NB4 (cell line): ENCODE measurements at places on chromosomes 1 and 21.

DNA sequence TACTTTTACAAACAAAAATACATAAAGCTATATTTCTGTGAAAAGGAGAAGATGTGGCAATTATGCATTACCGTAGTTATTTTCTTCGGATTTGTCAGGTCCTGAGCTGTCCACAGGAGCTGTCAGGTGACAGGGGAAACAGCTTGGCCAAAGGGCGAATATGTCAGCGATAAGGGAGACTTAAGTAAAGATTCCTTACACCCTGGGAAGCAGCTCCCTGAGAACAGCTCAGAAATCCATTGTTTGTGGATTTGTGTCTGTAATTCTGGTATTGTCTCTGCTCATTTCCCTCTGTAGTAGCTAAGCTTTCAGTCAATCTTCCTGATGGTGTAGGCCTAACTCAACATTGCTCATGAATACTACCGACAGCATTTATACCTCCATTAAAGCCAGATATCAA is 7.1 kb upstream of the CD34 start:
- DNase-seq = no peak

DNA sequence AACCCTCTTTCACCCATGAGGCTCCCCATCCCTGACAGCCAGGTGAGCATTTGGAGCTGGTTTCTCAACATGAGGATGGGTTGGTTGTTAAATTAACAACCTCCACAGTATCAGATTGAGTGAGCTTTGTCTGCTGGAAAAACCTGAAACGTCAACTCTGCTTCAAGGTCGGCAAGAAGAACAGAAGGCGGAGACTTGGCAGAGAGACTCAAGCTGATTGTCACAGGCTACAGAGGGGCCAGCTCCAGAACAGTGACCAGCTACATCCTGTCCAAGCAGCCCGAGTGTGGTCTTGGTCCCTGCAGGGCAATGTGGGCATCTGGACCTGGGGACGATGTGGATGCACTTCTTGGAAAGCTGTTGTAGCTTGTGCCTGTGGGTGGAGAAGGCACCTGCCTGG is 36.6 kb upstream of the TMEM51 start:
- no peak for DNase-seq

DNA sequence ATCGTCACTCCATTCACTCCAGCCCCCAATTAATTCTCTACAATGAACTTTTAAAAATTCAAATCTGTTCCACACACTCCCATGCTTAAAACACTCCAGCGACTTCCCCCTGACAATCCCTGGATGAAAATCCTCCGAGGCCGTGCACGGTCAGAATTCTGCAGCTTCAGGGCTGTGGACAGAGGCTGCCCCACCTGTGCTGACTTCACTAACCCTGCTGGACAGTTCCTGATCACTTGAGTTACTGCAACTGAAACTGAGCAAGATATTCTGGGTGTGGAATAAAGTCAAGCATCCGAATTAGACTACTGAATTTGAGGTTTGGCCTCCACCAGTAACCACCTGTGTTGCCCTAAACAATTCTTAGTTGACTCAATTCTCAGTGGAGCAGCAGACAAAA is 1.0 kb upstream of the JAK1 start:
- DNase-seq = no peak

DNA sequence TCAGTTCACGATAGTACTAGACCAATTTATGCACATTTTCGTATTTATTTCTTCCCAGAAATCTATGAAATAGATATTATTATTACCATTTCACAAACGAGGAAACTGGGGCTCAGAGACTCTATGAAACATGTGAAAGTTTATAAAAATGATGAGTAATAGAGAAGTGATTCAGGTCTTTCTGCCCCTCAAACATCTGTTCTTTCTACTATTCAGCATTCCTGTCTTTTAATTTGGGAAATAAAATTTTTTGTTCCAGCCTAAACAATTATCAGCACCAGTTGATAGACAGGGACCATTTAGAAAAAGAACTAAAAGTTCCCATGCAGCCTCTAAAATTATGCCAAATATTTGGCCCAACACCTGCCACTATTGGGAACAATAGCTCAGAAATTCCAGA is 585.1 kb downstream of the PTPRC start:
- DNase-seq = no peak

DNA sequence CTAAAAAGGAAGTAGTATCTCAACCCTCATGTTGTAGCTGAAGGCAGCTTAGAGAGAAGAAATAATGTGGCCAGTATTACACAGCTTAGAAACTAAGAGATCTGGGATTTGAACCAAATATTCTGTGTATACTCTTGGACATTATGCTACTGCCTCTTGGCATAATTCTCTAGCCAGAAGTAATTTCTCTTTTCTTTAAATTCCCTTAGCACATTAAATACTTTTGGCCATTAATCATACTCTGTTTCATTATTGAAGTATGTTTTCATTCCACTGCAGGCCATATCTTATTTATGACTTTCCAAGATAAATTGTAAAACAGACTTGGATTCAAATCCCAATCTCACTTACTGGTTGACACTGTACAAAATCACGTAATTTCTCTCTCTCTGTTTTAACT is 181.3 kb upstream of the SPAG17 start:
- no peak for DNase-seq

- peak; percentile 4 for DNase-seq
Measured at GRCh38 chr21:32884062-32884461, 112.5 kb upstream of the PAXBP1 start.

DNA sequence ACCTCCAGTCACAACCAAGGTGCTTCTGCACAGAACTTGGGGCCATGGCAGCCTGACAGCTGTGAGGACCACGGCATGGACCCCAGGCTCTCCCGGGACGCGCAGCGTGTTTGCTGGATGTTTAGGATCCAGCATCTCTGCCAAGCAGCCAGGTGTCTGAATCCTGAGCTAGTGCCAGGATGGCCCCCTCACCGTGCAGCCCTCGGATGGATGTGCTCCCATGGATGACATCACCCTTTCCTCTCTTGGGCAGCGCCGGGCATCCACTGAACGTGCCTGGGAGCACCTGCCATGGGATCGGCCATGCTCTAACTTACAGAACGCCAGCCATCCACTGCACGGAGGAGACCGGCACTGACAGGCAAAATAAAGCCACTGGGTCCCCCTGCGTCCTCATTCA is 53.9 kb downstream of the PRDM15 start:
- no peak for DNase-seq

GRCh38 chr1:174682419-174683008 is 234.8 kb downstream of the GPR52 start:
- no peak for DNase-seq

GRCh38 chr21:31730712-31731055 is 1.2 kb downstream of the SCAF4 start:
- peak; percentile 50 for DNase-seq

DNA sequence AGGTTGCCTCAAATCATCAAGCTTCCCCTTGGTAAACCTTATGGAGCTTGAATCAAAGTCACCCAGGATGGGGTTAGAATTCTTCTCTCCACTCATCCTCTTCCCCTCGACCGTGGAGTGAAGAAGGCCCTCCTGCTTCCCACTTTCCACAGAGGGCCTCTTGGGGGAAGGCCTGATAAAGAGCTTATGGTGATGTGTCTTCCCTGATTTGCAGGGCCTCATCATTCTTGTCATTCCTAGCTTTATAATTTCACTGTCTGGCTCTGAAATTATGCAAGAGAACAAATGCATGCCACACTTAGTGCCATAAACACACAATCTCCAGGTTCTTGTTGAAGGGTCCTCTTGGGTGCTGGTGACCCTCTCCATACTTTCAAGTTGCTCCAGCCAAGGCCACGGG is 101.2 kb downstream of the HMGB4 start:
- DNase-seq = no peak

GRCh38 chr1:234774971-234775370 is 165.0 kb upstream of the IRF2BP2 start:
- peak; percentile 89 for DNase-seq

DNA sequence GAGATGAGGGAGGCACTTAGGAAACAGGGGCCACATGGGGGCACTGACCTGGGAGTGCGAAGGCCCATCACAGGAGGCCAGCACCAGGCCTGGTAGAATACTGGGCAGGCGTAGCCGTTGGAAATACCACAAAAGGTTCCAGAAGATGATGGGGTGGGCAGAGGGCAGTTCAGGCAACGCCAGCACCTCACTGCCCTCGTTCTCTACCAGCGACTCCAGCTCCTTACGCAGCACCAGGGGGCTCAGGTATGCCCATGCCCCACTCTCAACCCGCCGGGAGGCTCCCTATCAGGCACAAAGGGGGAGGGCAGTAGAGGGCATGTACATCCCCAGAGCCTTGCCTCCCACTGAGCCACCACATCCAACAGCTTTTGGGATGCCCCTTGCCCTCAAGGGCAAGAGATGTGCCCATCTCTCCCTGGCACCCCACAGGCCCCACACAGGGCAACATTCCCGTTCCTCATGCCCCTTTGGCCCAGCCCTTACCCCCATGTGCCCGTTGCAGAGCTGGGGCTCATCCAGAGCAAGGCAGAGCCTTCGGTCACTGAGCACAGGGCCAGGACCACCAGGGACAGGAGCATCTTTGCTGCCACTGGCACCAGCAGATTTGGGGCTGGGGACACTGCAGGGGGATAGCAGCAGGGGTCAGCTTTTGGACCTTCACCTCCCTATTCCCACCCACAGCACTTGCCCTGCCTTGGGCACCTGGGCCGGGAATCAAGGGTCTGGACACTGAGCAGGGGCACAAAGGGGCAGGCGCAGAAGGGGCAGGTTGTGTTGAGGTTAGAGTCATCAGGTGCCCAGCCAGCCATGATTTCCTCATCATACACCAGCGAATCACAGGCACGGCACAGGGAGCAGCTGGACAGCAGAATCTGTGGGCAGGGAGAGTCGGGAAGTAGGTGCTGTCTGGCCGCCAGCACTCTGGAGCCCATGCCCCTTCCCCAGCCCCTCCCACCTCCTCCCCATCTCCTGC is 9.7 kb upstream of the GATAD2B start:
- DNase-seq = no peak

GRCh38 chr1:69523461-69523860 is 44.3 kb upstream of the LRRC7 start:
- DNase-seq = no peak

- no peak for DNase-seq
Measured at GRCh38 chr1:7109901-7110300, 324.6 kb downstream of the CAMTA1 start.

GRCh38 chr1:87902830-87903229 is 574.1 kb downstream of the LMO4 start:
- peak; percentile 13 for DNase-seq

- no peak for DNase-seq
Measured at GRCh38 chr1:236147068-236147467, 4.7 kb downstream of the GPR137B start.

DNA sequence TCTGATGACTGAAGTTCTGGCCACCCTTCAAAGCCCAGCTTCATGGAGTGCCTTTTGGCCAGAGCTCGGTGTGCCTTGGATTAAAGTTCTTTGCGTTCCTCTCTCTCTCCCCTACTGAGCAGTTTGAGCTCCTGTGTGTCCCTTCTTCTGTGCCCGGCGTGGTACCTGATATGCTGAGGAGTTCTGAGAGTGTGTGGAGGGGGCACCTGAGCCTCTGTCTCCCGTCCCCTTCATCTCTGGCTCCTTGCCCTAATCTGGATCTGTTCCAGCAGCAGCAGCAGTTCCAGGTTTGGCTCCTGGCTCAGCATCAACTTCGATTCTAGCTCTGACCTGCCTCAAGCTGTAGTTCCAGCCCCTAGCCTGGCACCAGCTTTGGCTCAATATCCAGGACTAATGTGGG is 25.1 kb upstream of the MYCL start:
- DNase-seq = no peak

DNA sequence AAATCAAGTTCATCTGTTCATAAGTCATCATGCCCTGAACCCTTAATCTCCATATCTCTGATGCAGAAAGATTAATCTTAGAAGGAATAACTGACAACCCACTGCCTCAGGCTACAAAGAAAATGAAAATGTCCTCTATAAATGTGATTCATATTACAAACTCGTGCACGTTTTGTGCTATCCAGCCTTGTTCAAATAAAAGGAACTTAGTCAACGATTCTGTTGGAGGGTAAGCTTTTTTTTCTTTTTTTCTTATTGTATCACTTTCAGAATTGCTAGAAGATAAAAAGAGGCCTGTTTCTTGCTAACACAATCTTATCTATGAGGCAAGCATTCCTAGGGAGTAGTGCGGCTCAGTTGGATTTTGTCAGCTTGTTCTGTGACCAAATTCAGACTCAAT is 228.4 kb downstream of the TM2D1 start:
- no peak for DNase-seq

DNA sequence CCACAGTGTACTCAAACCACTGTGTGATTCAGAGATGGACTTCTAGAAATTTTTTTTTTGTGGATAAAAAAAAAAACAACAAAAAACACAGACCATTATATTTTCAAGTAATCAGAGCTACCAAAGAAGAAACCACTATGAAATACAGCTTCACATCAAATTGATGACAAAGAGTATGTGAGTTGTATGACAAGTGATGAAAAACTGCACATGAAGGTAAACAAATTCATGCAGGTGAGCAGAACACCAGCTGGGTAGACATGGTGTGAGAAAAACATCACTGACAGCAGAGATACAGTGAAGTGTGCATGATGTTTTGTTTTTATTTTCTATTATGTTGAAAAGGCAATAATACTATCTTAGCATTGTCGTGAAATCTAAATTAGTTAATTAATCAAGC is 8.0 kb upstream of the PTPRC start:
- no peak for DNase-seq

- DNase-seq = no peak
Measured at GRCh38 chr1:230274254-230274653, 151.9 kb downstream of the PGBD5 start.

DNA sequence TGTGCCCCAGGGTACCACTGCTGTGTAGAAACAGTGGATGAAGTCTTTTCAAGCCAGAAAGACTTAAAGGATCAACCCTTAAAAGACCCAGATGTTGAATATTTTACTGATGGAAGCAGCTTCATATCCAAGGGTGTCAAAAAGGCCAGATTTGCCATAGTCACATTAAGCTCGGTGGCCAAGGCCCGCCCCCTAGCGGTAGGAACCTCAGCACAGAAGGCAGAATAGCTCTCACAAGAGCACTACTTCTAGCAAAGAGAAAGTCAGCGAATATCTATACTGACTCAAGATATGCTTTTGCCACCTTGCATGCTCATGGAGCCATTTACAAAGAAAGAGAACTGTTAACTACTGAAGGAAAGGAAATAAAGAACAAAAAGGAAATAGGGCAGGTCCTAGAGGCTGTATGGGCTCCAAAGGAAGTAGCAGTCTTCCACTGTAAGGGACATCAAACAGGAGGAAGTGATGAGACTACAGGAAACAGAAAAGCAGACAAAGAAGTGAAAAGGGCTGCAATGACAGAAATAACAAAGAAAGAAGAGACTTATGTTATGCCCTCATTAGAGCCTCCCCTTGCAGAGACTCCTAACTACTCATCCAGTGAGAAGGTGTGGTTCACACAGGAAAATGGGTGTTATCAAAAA is 90.5 kb downstream of the LIPI start:
- peak; percentile 64 for DNase-seq

DNA sequence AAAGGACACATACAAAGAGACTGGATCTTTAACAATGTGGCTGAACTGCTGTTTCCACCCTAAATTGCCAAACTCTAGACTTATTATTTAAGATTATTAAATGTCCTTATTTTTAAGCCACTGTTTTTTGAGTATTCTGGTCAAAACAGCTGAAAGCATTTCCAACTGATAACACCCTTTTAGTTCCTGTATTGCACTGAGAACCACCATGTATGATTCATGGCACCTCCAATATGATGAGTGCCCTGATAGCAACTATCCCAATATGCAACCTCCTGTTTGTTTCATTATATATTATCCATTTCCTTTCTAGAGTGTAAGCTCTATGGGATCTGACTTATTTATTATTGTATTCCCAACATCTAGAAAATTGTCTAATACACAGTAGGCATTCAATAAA is 269.4 kb downstream of the HHIPL2 start:
- DNase-seq = no peak
